ENCODE measurements at places on chromosomes 11 and 22.

DNA sequence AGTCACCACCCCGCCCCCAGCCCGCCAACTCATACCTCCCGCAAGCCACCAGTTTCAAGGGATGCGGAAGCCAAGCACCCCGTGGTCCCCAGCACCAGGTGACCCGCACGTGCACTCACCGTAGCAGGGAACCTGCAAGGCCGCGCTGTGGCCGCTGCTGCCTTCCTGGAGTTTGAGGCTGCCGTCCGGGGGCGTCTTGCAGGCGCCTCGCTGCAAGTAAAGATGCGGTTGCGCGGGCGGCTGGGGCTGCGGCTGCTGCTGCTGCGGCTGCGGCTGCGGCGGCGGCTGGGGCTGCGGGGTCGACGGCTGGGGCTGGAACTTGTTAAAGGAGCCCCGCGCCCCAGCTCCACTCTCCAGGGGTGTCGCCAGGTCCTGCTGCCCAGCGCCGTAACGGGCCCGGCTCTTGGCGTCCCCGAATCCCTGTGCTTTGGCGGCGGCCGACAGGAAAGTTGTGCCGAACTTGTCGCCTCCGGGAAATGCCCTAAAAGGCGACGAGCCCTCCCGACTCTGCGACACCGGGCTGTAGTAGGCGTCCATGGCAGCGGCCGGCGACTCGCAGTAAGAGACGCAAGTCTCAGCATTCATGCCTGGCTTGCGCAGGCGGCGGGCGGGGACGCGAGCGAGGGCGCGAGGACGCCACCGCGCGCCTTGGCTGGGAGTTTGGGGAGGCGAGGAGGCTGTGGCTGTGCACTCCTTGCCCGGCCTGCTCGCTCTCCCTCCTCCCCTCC lies at the start of gene ALX4:
ALX4 (minus strand) TSS at position 662 of the 728 bp plus-strand sequence; CDS start at position 585, 77 bp downstream.
- DNase-seq, result no peak

GRCh38 chr22:31086703-31087330 lies 5.7 kb downstream of the SMTN start:
- no peak for DNase-seq

GRCh38 chr11:131409345-131409744 lies 38.9 kb downstream of the NTM start:
- no peak for DNase-seq

GRCh38 chr11:279966-280705 lies 1.9 kb downstream of the NLRP6 start:
- DNase-seq, result no peak

DNA sequence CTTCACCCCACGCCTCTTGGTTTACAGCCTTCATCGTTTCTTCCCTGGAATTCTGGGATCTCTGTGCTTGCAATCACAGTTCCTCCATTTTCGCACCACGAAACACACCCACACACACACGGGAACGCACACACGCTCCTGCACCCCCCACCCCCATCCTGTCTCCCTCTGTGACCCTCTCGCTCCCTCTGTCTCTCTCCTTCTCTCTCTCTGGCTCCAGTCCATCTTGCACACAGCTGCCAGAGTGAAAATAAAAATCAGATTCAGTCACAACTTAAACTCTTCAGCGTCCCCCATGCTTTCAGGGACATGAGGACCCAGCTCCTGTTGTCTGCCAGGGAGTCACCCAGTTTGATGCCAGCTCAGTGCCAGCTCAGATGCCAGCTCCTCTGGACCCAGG lies 3.0 kb downstream of the GAL start:
- no peak for DNase-seq

- no peak for DNase-seq
Measured at GRCh38 chr11:11504071-11504470, 117.7 kb downstream of the GALNT18 start.
